ENCODE measurements at places on chromosomes 6 and 20.

DNA sequence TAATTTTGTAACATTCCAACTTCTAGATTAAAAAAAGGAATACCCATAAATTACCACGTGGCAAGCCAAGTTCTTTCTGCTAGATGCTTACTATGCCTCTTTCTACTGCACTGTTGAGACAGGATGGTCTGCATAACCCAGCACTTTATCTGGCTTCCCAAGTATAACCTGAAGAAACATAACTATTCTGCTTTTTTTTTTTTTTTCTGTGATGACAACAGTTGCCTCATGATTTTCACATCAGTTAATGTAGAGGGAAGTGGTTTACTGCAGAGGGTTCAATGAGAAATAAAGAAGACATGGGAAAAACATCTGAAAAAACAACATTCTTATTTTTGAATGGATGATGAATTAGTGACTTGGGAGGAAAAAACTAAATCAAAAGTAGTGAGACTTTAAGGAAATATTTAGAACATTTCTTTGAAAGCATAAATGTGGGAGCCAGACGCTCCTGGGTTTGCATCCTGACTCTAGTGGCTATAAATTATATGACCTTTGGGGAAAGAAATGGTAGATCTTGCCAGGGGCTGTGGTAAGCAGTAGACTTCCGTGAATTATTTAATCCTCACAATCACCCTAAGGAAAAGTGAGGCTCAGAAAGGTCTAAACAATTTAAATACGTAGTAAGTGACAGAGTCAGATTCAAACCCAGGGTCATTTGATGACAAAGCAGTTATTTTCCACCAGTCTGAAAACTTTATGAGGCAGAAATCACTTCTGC lies 230.7 kb downstream of the PHACTR1 start:
- DNase-seq: no peak

GRCh38 chr6:154907291-154907690 lies 87.8 kb upstream of the TIAM2 start:
- DNase-seq: no peak

- DNase-seq: no peak
Measured at GRCh38 chr6:16146028-16146427, 17.1 kb downstream of the MYLIP start.

GRCh38 chr6:30465595-30466306 lies 23.6 kb upstream of the HLA-E start:
- no peak for DNase-seq

DNA sequence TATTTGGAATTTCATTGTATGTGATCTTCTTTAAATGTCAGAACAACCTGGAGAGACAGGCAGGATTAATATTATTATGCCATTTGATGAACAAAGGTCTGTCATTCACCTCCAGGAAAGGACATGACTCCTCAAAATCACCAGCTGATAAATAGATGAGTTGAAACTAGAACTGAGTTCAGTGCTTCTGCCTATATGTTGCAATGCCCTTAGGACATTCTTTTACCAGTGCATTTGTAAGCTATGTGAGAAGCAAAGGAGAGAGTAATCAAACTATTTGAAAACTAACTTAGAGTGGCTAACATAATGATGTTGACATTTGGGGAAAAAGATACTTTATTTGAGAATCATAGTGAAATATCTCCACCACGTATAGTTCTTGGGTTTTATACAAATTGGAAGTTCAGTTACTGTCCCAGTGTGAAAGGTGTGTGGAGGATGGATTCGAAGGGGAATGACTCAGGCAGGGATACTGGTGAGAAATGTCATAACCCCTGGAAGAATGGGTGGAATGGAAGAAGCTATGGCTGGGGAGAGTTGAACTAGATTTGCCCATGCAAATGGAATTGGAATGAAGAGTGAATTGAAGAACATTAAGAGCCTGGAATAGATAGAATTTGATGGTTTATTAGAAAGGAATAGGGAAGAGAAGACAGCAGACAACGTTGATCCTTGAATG lies 21.5 kb downstream of the PKIB start:
- no peak for DNase-seq

DNA sequence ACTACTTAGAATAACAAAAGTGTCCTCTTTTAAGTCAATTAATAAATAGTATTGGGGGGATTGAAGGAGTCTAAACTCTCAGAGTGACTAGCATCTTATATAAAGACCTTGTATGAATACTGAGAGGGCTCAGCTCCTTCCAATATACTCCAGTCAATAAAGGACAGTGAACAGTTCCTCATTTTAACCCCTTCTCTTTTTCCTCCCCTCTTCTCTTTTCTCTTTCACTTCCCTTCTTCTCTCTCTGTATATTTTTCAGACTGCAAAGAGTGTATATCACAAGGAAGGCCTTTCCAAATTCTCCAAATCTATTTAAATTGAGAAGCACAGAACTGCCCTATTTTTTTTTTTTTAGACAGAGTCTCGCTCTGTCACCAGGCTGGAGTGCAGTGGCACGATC lies 99.5 kb downstream of the CD164 start:
- DNase-seq: no peak

DNA sequence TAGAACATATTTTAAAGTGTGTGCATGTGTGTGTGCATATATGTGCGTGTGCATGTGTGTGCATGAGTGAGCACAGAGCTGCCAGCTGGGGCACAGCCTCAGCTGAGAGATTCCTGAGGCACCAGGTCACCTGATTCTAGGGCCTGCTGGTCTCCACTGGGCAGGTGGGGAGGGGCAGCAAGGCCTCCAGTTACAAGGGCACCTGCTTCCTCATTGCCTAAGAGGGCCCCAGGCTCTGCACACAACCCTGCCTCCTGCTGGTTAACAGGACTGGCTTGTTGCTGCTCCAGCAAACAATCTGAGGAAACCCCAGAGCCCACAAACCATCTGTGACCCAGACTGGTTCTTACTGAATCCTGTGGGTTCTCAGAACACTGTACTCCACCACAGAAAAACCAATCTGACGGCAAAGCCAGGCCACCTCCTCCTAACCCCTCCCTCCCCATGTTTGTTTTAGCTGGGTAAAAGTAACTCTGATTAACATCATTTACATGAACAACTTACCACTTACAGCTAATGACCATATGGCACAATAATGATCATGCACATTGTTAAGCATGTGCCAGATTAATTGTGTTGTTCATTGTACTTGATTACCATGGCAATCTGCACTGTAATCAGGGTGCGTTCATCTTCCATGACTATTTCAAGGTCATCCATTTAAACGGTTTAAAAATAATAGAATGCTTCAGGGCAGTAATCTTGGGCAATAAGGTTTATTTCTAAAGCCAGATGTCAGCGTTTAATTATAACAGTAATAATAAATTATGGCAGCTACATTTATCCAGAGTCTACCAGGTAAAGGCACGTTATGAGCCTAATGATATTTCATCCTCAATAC lies 23.1 kb upstream of the UBE2J1 start:
- peak; percentile 62 for DNase-seq

DNA sequence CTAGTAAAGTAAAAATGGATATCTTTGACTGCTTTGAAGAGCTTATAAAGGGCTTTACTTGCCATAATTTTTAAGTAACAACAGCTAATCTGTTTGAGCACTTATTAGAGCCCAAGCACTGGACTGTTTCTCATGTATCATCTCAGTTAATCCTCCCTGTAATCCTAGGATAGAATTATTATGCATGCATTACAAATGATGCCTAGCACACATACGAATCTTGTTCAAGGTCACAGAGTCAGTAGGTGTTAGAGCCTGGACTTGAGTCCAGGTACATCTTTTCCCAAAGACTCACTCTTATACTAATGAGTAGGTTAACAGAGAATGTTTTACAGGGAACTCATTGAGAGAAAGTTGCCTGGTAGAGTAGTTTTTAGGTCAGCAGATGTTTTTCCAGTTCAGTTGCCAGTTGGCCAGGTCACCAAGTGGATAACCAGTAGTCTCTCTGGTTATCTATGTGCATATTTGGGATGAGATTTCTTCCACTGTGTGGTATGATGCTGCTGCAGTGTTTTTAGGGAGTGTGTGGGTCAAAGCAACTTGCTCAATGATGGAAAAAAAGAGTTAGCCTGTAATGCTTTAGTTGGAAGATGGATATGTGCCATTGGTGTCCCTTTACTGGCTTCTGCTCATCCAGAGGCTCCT lies 32.3 kb upstream of the LAMA4 start:
- DNase-seq: no peak

DNA sequence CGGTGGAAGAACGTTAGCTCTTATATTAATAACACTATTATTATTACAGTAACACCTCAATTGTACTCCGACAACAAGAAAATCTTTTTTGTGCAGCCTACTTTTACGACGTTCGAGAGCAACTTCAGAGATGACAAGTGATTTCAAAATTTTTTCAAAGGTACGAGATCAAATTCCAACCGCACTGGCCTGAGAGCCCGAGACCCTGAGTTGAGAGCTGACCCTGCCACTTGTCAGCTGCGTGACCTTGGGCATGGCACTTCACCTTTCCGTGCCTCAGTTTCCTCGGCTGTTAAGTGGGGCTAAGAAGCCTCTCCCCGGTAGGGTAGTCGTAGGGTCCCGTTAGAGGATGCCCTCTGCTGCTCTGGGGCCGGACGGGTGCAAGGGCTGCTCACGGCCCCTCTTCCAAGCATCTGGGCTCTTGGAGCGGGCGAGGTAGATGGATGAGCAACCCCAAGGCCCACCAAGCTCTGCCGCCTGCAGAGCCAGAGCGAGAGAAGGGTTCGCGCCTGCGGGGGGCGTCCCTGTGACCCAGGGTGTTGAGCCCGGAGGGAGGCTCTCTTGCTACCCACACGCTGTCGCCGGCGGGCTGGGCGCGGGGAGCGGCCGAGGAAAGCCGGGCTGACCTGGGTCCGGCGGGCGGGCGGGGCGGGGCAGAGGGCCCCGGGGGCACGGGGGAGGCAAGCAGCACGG lies 510 bp downstream of the NDRG3 start:
- DNase-seq: no peak

- DNase-seq: no peak
Measured at GRCh38 chr6:88165087-88165843, 882 bp downstream of the CNR1 start.

GRCh38 chr20:3090565-3090964 lies 6.0 kb upstream of the AVP start:
- DNase-seq: no peak

GRCh38 chr20:23399568-23400241 lies 21.6 kb downstream of the NAPB start:
- no peak for DNase-seq

- DNase-seq: no peak
Measured at GRCh38 chr6:5521322-5521721, 260.0 kb downstream of the FARS2 start.

GRCh38 chr6:46794068-46794467 lies 879 bp downstream of the MEP1A start:
- no peak for DNase-seq

GRCh38 chr6:121383478-121383877 lies 49.2 kb upstream of the TBC1D32 start:
- DNase-seq: no peak

- no peak for DNase-seq
Measured at GRCh38 chr6:137659871-137660270, 165.7 kb upstream of the OLIG3 start.

- no peak for DNase-seq
Measured at GRCh38 chr6:56699066-56699654, 56.5 kb upstream of the DST start.

DNA sequence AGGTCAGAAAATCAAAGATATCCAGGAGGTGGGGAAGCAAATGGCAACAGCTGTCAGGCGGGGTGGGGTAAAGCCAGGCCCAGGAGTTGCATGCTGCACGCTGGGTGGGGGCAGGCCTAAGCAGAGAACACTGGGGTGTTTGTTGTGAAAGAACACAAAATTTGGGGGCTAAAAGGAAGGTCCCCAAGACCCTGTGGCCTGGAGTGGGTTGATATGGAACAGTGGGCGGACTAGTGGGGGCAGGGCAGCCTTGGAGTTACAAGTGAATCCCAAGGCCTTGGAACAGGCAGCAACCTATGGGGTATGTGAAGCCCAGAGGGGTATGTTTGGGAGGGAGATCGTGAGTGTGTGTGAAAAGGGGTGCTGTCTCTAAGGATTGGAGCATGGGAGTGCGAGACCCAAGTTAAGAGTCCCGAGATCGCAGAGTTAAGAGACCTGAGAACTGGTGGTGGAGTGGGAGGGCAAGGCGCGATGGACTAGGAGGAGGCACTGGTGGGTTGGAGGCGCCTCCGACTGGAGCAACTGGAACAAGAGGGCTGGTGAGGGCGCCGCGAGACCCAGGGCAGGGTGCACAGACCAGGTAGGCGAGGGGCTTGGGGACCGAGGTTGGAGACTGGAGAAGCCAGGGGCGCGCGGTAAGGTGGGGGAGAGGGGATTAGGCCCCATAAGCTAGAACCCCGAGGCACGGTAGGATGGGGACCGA lies 658 bp downstream of the CUL7 start:
- DNase-seq: no peak

DNA sequence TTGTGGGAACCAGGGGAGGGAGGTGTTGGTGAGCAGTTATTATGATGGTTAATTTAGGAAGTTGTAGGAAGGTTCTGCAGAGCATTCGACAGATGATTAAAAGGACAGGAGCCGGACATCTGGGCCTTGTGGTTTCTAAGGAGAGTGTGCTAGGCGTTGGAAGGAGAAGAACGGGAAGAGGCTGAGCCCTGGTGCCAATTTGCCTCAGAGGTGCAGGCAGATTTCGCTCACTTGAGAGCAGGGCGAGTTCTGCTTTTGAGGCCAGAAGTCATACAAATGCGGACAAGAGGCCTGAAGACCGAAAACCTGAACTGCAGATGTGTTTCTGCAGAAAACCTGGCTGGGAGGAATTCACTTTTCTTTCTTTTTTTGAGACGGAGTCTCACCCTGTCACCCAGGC lies 30.5 kb upstream of the RPS6KA2 start:
- no peak for DNase-seq

GRCh38 chr6:37626915-37627314 lies 70.8 kb downstream of the MDGA1 start:
- DNase-seq: no peak

DNA sequence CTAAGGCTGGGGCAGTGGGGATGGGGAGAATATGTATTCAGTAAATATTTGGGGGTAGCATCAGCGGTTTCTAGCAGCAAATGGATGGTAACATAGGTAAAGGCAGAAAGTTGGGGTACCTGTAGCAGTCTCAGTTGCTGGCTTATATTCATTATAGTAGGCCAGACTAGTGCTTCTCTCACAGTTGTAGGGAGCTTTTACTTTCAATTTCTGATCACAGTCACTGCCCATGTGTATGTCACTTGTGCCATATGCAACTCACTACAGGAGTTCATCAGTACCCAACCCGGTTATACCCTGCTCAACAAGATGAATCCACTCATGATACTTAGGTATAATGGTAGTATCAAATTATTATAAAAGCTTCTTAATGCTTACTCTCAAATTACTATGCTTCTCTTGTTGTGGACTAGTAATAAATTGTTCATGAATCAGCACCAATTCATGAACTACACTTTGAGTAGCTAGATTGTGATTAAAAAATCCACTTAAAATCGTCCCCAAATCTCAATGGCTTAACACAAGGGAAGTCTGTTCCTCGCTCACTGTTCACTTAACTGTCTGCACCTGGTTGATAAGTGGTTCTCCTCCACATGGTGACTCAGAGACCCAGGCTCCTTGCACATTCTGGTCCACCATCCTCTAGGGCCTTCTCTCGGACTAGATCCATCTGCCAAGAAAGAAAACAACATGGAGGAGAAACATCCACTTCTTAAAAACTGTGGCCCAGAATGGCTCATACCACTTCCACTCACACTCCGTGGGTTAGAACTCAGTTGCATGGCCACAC lies 31.3 kb upstream of the MYLIP start:
- DNase-seq: no peak

- no peak for DNase-seq
Measured at GRCh38 chr6:13695252-13695651, 16.4 kb downstream of the RANBP9 start.

Measured in activated gamma-delta T cell treated with Interleukin-2 at 50 U/mL for 16 hours (primary cell).